ENCODE measurements at places on chromosomes 4 and X.

DNA sequence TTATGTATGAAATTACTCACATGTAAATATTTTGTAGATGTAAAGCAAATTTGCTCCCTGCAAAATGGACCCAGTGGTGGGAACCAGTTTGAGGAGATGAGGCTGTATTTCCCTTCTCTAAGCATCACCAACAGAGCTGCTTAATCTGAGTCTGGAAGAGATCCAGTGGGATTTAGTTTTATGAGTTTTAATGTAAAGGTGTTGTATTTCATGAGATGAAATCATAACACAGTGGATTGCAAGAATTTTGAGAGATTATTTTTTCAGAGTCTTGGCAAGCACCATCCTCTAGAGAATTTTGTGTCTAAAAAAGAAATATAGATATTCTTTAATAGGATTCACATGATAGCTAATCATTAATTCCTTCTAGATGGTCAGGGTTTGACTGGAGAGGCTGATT lies 35.6 kb upstream of the SFRP2 start:
- no peak for DNase-seq

GRCh38 chr4:133385161-133385954 lies 236.3 kb downstream of the PCDH10 start:
- no peak for DNase-seq

- DNase-seq, result no peak
These were observed 2.1 kb downstream of the ZNF518B start for GRCh38 chr4:10455133-10455532.

DNA sequence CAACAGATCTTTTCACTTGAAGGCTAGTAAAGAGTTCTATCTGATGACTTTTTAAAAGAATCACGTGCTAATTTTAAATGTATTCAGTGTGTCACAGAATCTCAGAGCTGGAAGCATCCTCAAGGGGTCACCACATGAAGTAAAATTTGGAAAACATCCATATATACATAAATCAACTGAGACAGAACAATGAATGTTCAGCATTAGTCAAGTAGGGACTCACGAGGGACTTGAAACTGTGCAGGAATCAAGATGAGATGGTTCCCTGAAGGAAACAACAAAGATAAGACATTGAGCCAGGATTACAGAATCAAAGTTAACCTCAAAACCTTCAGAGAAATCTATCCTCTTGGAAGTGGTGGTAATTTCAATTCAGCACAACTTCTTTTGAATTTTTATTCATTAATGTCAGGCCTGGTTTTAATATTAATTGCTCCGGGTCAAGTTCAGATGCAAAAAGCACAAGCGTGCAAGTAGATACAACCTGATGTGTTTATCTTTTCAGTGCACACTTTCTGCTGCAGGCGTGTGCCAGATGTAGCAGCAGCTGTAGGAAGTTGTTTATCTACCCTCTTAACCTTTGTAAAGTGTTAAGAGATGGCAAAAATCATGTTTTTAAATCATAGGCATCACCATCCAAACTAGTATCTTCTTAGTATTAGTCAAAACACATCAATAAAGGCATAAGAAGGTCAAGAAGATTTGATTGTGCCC lies 87.7 kb upstream of the SRD5A3 start:
- DNase-seq, result no peak

DNA sequence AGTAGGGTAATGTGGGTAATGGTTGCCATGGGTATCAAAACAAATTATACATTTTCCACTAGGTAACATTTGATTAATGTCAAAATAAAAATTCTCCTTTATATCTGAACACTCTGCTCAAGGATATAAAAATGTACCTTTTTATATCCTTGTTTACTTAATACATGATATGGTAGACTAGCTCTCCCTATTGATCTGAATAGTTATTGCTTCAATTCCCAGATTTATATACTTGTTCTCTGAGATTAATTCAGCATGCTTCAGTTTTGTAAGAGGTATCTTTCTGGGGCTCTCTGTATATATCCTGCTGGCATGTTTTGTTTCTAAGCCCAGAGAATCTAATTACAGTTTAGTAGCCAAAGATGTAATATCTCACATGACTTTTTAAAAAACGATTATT lies 169.7 kb downstream of the NPNT start:
- no peak for DNase-seq

All from AG10803 (cell line).